Left renal cortex interstitium (tissue), 4 donors: ENCODE measurements at places on chromosomes 1 and 21.

GRCh38 chr1:10361515-10361914, 37.3 kb upstream of the PGD start:
- no peak for DNase-seq

GRCh38 chr1:116817582-116818064, 63.4 kb downstream of the CD2 start:
- DNase-seq = no peak

- DNase-seq = no peak
Measured at GRCh38 chr1:93623875-93624274, 57.8 kb downstream of the BCAR3 start.

GRCh38 chr1:68271596-68271995, 39.3 kb upstream of the WLS start:
- DNase-seq = no peak

- DNase-seq = no peak
Measured at GRCh38 chr1:76046149-76046548, 28.4 kb upstream of the ST6GALNAC3 start.

DNA sequence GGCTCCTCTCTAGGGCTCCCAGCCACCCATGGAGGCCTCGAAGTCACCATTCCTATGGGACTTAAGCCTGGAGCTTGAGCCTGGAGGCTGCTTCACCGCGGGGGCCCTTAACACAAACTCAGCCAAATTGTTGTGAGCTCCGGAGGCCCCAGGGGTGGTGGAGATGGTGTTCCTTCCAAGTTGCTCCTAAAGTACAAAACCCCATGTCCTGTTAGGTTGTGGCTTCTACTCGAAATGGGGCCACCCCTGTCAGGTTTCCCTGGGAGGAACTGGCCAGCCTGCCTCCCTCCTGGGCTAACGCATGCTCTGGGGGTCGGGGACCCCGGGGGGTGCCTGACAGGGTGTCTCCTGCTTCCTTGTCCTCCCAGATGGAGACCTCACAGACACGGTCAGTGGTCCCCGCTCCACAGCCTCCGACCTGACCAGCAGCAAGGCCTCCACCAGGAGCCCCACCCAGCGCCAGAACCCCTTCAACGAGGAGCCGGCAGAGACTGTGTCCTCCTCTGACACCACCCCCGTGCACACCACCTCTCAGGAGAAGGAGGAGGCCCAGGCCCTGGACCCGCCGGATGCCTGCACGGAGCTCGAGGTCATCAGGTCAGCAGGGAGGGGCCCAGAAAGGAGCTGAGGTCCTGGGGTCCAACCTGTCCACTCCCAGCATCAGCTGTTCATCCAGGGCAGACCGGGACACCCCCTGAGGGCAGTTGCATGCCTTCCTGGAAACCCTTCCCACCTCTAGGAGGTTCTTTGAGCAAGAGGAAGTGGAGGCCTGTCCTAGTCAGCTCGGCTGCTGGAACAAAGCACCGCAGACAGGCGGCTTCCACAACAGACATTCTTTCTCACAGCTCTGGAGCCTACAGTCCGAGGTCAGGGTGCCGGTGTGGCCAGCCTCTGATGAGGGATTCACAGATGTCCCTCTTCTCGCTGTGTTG, 10.8 kb upstream of the SLC25A34 start:
- DNase-seq = no peak

GRCh38 chr1:35030756-35031446, 844 bp downstream of the ZMYM6 start:
- no peak for DNase-seq

DNA sequence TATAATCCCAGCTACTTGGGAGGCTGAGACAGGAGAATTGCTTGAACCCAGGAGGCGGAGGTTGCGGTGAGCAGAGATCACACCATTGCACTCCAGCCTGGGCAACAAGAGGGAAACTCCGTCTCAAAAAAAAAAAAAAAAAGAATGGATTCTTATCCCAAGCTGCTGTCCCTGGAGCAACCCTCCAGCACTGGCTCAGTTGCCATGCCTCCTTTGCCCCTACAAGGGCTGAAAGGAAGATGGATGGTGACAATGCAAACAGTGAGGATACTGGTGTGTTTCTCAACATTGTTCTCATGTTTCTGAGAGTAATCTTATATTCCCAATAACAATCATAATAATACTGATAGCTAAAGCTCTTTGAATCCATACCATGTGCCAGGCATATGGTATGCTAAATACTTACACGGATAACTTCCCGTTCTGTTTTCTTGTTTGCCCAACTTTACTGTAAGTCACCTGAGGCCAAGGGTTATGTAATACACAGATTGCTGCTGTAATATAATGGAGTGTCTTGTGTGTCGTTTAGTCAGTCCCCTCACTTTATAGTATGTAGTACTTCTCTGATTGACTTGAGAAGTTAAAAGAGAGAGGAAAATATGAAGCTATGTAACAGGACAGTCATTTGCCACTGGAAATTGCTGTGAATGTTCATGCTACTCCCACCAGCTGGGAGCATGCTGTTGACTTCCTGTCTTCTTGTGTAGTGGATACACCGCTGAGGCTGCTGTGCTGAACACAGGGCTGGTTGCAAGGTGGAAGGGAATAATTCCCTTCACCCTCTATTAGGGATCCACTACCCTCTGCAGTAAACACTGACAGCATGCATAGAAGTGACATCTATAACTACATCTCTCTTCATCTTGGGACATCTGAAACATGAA, 153.6 kb downstream of the CNIH3 start:
- no peak for DNase-seq

DNA sequence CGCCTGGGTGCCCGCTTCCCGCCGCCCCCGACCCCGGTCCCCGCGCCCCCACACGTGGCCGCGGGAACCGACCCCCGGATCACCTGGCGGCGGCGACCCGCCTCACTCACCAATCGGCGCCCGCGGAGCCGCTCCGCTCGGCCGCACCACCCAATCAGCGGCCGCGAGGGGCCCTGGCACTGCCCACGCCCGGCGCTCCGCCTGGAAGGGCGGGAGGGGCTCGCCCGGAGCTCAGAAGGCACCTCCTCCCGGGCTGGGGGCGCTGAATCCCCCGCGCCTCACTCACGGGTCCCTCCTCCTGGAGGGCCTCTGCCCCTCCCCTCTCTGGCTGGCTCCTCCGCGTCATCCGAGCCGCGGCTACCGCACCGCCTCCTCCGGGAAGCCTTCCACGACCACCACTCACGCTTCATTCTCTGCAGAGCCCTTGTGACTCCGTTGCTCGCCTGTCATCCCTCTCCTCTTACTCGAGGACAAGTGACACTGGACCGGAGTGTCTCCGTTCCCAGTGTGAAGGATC, 374 bp downstream of the SH2D5 start:
- no peak for DNase-seq

DNA sequence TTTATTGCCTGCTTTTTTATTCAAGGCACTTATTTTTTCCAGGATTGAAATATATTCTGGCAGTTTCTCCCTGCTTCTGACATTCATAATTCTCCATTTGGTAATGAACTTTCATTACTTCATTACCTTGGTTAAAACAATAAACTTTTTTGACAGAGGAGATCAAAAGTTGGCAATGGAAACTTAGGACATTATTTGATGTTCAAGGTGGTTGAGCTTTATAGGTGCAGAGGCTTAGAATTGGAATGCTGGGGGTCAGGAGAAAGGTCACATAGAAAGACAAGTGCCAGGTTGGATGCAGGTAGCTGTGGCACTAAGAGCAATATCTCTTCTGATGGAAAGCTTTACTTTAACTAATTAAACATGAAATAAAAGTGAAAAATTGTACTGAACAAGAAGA, 152.4 kb downstream of the SPATA46 start:
- no peak for DNase-seq

DNA sequence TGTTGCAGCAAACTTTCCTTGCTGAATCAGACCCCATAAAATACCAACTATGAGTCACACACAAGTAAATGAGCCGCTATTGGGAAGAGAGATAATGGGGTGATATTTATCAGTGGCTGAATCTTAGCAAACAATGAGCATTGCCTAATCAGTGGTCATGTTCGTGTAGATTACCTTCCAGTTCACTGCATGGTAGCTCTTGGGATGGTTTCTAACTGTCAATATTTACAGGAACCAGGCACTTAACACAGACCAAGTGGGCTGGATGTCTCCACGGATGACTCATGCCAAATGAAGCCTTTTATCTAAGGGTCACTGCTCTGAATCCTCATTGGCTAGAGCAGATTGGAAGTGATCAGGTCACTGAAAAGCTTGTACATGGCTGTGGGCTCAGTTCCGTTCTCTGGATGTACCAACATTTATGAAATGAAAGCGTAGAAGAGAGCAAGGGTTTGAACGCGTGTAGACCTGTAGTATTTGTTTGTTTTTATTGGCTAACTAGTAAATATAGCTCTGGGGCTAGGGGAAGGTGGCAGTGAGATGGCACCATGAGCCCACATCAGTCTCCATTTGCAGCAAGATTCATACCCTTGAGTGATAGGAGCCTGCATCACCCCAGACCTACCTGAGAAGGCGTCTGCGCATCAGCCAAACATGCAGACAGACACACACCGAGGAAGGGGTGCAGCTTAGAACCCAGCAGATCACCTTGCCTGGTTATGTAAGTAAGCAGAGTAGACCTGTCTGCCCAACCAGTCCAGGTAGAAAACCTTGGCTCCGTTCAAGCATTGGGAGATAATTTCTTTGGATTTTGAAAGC, 153.3 kb downstream of the TOMM20 start:
- DNase-seq = no peak

DNA sequence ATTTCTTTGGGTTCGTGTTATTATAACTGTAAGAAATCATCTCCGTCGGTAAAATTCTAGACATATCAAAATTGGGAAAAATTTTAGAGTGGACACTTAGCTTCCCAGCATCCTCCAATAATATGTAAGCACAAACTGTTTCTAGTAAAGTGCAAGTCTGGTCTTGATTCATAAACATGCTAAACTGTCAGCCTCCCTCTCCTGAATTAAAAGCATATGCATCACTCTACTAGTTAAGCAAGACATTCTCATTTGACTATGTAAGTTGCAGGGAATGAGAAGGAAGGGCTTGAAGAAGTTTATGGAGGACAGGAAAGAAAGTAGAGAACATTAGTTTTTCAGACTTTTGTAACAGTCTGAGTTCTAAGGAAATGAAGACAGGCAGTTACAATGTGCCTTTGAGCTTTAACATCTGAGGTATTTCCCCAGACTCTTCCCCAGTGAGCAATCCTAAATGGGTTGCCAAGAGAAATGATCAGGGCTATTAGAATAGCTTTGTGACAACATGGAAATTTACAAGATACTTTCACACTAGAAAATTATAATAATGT, 90.0 kb downstream of the TYW3 start:
- no peak for DNase-seq

GRCh38 chr1:12604114-12604874, 13.7 kb downstream of the DHRS3 start:
- DNase-seq = no peak

DNA sequence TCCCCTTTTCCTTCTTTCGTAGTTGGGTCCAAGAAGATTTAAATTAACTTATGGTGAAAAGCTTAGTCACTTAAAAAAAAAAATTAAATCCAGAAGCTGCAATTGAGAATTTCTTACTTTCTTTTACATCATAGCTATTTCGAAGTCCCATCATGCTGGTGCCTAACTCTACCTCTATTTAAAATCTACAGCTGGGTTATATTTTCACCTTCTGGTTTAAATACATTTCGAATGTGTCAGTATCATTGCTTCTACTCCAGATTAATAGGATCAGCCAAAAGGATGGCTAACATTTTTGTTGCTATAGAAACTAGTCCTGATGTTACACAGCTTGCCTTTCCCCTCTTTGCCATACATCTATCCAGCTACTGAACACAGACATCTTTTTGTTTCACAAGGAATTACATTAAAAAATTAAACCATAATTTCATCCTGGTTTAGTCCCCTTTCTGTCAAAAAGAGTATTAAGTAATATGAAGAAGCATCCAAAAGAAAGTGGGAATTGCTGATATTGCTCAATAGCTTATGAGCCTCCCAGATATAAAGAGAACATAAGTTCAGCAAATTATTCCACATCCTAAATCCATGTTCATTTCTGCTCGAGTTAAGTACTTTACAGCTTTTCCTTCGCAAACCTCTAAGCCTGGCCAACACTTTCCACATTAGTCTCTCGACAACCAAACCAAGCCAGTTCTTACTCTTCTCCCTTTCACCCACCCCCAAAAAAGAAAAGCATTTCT, 396.7 kb upstream of the DAB1 start:
- no peak for DNase-seq

DNA sequence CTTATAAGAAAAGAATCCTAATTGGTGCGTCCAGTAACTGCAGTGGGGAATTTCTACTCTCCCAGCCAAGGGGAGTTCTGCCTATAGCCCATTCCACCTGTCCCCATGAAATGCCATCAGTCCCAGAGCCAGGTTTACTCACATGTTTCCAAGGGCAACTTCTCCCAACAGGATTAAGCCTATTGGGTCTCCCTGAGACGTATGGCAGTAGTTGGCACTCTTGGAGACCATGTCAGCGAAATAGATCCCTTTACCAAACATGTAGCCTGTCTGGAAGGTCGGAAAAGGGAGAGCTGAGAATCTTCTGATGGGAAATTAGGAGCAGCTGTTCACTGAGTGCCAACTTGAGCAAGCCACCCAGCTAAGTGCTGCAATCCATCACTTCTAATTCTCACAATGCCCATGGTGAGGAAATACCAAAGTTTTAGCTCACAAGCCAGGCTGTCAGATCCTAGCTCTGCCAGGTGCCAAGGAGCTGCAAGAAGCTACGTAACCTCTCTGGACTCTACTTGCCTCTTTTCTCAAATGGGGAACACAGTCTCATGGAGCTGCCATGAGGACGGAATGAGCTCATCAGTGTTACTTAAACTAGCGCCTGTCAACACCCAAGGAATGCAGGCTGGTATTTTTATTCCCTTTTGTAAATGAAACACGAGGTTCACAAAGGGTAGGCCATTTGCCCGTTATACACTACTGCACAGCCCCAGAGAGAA, 43.9 kb downstream of the PARP1 start:
- no peak for DNase-seq

- no peak for DNase-seq
Measured at GRCh38 chr1:65208563-65208973, 60.6 kb downstream of the AK4 start.

DNA sequence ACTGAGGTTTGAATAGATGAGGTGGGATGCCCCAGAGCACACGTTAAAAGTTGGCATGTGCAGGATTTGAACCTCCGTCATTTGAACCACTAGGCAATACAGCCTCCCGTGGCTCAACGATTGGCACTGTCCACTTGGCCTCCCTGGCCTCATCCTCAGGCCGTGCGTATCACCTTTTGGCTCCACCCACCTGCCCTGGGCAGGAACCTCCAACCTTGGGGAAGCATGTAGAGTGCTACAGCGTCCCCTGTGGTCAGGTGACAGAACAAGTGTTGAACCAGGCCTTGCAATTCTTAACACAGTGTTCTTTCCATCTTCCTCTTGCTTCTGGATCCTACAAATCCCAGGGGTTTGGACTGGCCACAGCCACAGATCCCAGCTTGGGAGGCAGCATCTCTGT, 112.6 kb downstream of the PAX7 start:
- no peak for DNase-seq

- DNase-seq = no peak
Measured at GRCh38 chr1:210688512-210689234, 360.0 kb downstream of the HHAT start.

DNA sequence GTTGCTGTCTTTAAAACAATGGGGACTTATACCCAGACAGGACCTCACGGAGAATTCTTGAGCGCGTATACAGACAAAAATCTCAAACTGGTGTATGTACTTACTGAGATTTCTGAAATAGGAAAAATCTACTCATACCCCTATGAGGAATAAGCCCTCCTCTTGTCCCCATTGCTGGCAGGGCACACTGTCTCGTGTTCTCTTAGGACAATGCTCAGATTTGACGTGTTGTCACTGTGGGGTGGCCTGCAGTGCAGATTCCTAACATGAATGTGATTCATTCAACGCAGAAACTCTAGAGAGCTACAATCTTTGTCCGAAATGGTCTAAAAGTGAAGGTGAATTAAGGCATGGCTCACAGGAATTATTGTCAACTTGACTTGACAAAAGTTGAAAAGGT, 31.1 kb upstream of the PDE9A start:
- DNase-seq = no peak
